ENCODE measurements at places on chromosomes 4 and X.

DNA sequence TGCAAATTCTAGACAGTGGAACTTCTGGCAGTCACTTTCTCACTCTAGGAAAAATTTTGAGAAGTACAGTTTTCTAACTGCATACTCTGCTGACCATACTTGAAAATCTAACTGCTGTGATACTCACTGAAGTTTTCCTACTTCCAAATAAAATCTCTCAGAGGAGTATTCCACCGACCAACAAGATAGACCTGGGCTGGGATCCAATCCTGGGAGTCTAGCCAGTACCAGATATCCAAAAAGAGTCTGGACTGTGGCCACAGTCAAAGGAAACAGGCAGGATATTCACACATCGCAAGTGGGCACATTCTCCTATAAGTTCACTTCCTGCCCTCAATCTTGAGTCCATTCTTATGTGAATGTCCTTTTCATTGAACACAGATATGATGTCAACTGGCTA lies 1138.7 kb upstream of the PCDH7 start:
- H3K4me3 ChIP-seq: no peak overlapping the region
- no peaks in the 10 kb centered on the region for H3K4me1 ChIP-seq
- H3K36me3 ChIP-seq: no peaks in the 10 kb centered on the region
- H3K27me3 ChIP-seq: no peaks in the 10 kb centered on the region

- no peak overlapping the region for H3K27ac ChIP-seq
- H3K4me3 ChIP-seq: no peak overlapping the region
- no peaks in the 10 kb centered on the region for H3K27me3 ChIP-seq
- DNase-seq: no peak
Measured at GRCh38 chr4:55068522-55068921, 56.9 kb downstream of the KDR start.

DNA sequence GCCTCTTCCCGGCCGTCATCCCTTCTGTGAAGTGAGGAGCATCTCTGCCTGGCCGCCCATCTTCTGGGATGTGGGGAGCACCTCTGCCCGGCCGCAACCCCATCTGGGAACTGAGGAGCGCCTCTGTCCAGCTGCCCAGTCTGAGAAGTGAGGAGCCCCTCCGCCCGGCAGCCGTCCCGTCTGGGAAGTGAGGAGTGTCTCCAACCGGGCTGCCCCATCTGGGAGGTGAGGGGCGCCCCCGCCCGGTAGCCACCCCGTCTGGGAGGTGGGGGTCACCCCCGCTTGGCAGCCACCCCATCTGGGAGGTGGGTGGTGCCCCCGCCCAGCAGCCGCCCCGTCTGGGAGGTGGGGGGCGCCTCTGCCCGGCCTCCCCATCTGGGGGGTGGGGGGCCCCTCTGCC lies 142.3 kb downstream of the LAS1L start:
- H3K27ac ChIP-seq: no peak overlapping the region
- DNase-seq: no peak
- no peaks in the 10 kb centered on the region for H3K4me1 ChIP-seq
- H3K36me3 ChIP-seq: no peaks in the 10 kb centered on the region
- no peaks in the 10 kb centered on the region for H3K27me3 ChIP-seq
- no peak overlapping the region for H3K4me3 ChIP-seq

- H3K4me3 ChIP-seq: peak overlapping the region; percentile 77
- H3K27me3 ChIP-seq: no peaks in the 10 kb centered on the region
- H3K27ac ChIP-seq: no peak overlapping the region
- H3K4me1 ChIP-seq: peaks cover 22% of the 10 kb centered on the region
- DNase-seq: no peak
- H3K36me3 ChIP-seq: no peaks in the 10 kb centered on the region
Measured at GRCh38 chr4:105145156-105145902, 1.3 kb upstream of the TET2 start.

- H3K27me3 ChIP-seq: no peaks in the 10 kb centered on the region
- no peaks in the 10 kb centered on the region for H3K4me1 ChIP-seq
- no peaks in the 10 kb centered on the region for H3K36me3 ChIP-seq
- H3K27ac ChIP-seq: no peak overlapping the region
- H3K4me3 ChIP-seq: no peak overlapping the region
Measured at GRCh38 chr4:5927747-5928146, 34.9 kb upstream of the CRMP1 start.

DNA sequence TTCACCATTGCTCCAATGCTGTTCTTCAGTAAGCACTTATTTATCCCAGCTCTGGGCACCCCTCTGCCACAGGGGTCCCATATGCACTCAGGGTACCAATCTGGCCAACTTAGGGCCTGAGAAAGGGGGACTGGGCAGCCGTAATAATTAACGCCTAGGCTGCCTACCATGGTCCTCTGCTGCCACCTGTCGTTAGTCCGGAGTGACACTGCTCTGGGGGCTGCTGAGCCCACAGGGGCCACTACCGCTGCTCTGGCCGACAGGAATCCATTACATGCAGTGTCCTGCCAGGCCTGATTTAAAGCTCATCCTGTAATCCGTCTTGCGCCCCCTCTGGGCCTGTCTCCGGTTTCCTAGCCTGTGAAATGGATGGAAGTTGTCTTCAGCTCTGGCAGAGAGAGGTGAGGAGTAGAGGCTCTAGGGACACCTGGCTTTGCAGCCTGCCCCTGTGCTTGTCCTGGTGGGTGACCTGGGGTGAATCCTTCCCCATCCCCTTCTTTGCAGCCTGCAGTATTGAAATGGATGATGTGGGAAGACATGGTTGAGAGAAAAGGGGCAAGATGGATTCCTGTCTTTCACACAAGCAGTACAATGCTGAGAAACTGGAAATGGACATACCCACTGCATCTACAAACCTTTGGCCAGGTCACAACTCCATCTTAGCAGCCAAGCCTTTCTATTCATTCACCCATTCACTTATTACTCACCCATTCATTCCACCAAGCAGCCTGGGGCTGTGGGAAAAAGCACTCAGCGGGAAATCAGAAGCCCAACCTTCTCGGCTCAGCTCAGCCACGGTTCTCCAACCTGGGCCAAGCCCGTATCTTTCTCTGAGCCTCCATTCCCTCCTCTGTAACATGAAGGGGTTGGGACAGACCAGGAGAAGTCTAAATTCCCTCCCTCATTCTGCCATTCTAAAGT lies 116.3 kb upstream of the NALF2 start:
- H3K4me1 ChIP-seq: no peaks in the 10 kb centered on the region
- H3K4me3 ChIP-seq: no peak overlapping the region
- no peaks in the 10 kb centered on the region for H3K36me3 ChIP-seq
- peak; percentile 41 for DNase-seq
- no peaks in the 10 kb centered on the region for H3K27me3 ChIP-seq
- H3K27ac ChIP-seq: no peak overlapping the region

GRCh38 chrX:110156167-110156754 lies 153.3 kb downstream of the TMEM164 start:
- peaks cover 6% of the 10 kb centered on the region for H3K4me1 ChIP-seq
- no peaks in the 10 kb centered on the region for H3K36me3 ChIP-seq
- no peak overlapping the region for H3K27ac ChIP-seq
- no peak for DNase-seq
- H3K4me3 ChIP-seq: no peak overlapping the region

DNA sequence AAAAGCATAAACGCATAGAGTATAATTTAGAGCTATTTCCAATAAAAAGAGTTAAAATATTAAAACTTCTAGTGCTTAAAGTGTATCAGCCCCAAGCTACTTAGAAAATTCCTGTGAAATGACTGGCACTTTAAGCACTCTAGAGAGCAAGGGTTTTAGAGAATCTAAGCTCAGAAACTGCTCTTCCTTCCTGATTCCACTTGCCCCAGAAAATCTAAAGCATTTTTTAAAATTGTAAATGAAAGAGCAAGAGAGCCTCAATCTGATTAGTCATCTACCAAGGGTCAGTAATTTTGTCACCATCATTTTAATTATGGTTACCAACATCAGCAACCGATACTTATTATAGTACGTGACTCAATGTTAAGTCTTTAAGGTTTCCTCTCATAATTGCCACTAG lies 25.0 kb downstream of the CTPS2 start:
- no peak overlapping the region for H3K4me3 ChIP-seq
- H3K27me3 ChIP-seq: no peaks in the 10 kb centered on the region
- H3K36me3 ChIP-seq: no peaks in the 10 kb centered on the region

GRCh38 chrX:10358958-10359357 lies 202.2 kb downstream of the CLCN4 start:
- H3K4me1 ChIP-seq: no peaks in the 10 kb centered on the region
- H3K27ac ChIP-seq: no peak overlapping the region
- DNase-seq: no peak
- H3K4me3 ChIP-seq: no peak overlapping the region

- no peak overlapping the region for H3K27ac ChIP-seq
- no peaks in the 10 kb centered on the region for H3K36me3 ChIP-seq
- no peak overlapping the region for H3K4me3 ChIP-seq
Measured at GRCh38 chr4:27946799-27947198, 1086.2 kb downstream of the STIM2 start.

GRCh38 chr4:169315530-169316343 lies 45.0 kb upstream of the SH3RF1 start:
- no peaks in the 10 kb centered on the region for H3K36me3 ChIP-seq
- DNase-seq: no peak
- no peak overlapping the region for H3K4me3 ChIP-seq
- peaks cover 28% of the 10 kb centered on the region for H3K4me1 ChIP-seq
- no peaks in the 10 kb centered on the region for H3K27me3 ChIP-seq

DNA sequence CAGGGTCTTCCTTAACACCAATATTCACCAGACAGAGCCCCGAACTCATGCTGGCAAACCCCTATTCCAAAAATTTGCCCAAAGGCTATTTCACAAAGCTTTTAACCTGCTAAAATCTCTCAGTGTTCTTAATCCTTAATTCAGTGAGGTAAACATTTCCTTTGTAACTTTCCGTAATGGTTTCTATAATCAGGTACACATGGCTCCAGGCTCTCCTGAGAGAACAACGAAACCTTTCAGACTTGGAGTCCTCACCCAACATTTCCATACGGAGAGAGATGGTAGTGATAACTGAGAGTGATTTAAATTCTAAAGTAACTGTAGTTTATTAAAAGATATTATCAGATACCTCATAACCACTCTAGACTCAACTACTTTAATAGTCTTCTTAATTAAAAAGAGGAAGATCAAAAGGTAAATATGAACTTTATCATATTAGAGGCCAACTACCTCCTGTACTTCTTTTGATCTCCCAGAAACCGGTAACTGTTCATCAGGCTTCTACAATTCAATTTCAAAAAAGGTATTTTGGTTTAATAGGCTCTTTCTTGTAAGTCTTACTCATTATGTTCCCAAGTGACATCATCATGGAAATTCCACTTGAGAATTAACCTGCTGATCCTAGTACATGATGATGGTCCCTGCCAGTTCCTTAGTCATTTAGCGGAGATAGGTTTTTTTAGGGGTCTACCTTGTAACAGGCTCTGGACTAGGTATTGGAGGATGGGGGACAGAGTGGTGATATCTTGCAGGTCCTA lies 91.4 kb upstream of the UCP1 start:
- H3K27me3 ChIP-seq: no peaks in the 10 kb centered on the region
- no peaks in the 10 kb centered on the region for H3K4me1 ChIP-seq
- DNase-seq: no peak

DNA sequence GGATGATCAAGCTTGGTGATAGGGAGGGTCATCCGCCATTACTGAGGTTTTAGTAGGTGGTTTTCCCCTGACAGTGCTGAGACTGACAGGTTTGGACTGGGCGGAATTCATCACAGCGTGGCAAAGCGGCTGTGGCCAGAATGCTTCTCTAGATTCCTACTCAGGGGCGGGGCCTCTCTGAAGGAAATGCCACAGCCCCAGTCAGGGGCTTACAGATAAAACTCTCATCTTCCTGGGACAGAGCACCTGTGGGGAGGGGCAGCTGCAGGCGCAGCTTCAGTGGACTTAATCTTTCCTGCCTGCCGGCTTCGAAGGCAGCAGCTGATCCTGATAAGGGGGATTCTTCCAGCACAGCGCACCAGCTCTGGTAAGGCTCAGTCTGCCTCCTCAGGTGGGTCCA lies 316.7 kb downstream of the RPA4 start:
- no peaks in the 10 kb centered on the region for H3K36me3 ChIP-seq
- H3K4me1 ChIP-seq: no peaks in the 10 kb centered on the region
- no peaks in the 10 kb centered on the region for H3K27me3 ChIP-seq

DNA sequence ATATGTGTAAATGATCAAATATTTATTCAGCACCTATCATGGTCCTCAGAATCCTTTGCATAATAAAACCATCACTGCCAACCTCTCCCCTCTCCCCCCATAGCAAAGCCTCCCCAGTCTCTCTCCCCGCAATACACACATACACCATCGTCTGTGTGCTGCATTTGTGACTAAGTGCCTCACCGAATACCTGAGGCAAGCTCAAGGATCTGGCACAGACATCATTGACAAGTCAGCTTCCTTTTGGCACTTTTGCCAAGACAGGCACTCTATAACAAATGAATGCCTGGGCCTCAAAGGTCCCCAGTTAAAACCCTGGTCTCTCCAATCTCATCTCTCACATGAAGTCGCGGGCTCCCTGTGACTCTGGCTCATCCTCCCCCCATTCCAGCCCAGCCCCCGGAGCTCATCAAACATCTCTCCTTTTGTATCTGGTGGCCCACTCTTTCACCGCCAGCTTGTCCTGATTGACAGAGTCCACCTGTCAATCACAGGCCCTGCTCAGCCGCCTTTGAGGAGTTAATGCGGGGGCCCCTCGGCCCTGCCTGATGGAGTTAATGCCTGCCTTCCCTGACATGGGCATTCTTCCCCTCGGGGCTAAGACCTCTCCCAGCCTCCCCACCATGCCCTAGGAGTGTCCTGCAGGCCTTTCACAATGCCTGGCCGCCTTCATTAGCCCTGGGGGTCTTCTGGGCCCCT lies 135.8 kb upstream of the ATP6AP2 start:
- no peaks in the 10 kb centered on the region for H3K36me3 ChIP-seq

DNA sequence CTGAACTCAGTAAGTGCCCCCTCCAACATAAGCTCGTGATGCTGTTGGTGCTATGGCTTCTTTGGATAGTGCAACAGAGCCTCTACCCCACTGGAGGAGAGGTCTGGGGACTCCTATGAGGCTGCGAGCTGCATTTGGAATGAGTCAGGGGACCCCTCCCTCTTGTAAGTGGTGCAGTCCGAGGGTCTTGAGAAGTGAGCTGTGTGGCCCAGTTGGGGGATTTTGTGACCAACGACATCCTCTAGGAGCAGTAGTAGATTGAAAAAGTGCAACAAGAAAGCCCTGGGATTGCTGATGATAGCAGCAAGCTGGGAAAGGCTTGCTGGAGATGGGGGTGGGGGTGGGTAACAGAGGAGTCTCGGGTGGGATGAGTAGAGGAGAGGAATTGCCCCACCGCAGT lies 3.1 kb downstream of the FRMPD3 start:
- no peaks in the 10 kb centered on the region for H3K27me3 ChIP-seq
- H3K36me3 ChIP-seq: no peaks in the 10 kb centered on the region
- no peak overlapping the region for H3K4me3 ChIP-seq
- no peak for DNase-seq

GRCh38 chrX:39814391-39814790 lies 283.4 kb downstream of the BCOR start:
- no peaks in the 10 kb centered on the region for H3K27me3 ChIP-seq
- peaks cover 18% of the 10 kb centered on the region for H3K4me1 ChIP-seq
- DNase-seq: peak; percentile 22
- H3K27ac ChIP-seq: peak overlapping the region; percentile 52
- H3K4me3 ChIP-seq: no peak overlapping the region

- DNase-seq: no peak
- no peaks in the 10 kb centered on the region for H3K4me1 ChIP-seq
Measured at GRCh38 chrX:111615227-111615626, 65.7 kb upstream of the ALG13 start.

- no peaks in the 10 kb centered on the region for H3K27me3 ChIP-seq
- no peaks in the 10 kb centered on the region for H3K4me1 ChIP-seq
- no peak overlapping the region for H3K27ac ChIP-seq
- H3K36me3 ChIP-seq: no peaks in the 10 kb centered on the region
Measured at GRCh38 chr4:53043055-53043454, 180.9 kb downstream of the RASL11B start.

- no peak for DNase-seq
- no peaks in the 10 kb centered on the region for H3K4me1 ChIP-seq
- no peak overlapping the region for H3K4me3 ChIP-seq
- H3K27ac ChIP-seq: no peak overlapping the region
Measured at GRCh38 chr4:81839347-81840042, 367.8 kb upstream of the RASGEF1B start.

GRCh38 chrX:727738-728621 lies 97.4 kb downstream of the SHOX start:
- no peak overlapping the region for H3K4me3 ChIP-seq
- DNase-seq: no peak
- no peaks in the 10 kb centered on the region for H3K27me3 ChIP-seq
